Mucosa of descending colon (tissue), 3 donors: ENCODE measurements at places on chromosomes 2 and 18.

DNA sequence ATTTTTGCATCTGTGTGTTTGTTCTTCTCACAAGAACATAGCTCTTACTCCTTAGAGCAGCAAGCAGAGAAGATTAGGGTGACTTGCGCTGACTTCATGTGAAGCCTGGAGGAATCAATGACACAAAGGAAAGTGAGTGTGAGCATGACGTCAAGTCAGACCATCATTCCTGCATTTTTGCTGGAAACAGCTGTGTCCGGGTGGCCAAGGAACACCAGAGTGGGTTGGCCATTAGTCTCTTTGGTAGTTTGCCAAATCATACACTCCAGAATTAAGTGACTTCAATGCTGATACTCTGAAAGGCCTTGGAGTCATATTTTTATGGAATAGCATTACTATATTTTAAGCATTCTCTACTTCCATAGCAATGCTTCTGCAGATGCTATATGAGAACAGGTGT is 597.2 kb downstream of the DCDC2C start:
- DNase-seq, result no peak

DNA sequence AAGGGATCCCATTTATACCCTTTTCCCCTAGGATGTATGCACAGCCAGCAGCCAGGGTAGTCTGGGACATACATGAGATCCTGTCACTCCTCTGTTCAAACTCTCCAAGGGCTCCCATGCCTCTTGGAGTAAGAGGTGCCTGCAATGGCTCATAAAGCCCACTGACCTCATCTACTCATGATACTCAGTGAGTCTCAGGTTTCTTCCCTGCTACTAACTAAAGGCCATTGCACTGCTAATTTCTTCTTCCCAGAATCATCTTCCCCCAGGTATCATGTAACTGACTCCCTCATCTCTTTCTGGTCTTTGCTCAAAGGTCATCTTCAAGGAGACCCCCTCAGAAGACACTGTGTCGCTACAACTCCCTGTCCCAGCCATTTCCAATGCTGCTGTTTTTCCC is 68.2 kb downstream of the CCBE1 start:
- DNase-seq, result no peak

DNA sequence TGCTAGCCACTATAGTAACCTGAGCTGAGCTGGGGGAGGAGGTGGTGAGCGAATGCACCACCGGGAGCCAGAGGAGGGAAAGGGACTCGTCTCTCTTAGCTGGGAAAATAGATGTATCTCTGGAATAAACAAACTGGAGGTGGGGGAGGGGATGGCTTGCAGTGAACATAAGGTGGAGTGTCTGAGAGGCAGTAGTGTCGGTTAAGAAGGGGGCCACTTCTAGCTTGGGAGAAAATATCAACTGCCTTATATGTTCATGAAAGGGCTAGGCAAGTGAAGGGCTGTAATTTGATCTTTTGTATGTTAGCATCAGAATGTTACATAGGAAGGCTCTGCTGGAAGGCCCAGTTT is 2.2 kb downstream of the SETBP1 start:
- DNase-seq, result peak; percentile 26

GRCh38 chr2:172181840-172182239 is 79.1 kb upstream of the DLX2 start:
- peak; percentile 76 for DNase-seq

DNA sequence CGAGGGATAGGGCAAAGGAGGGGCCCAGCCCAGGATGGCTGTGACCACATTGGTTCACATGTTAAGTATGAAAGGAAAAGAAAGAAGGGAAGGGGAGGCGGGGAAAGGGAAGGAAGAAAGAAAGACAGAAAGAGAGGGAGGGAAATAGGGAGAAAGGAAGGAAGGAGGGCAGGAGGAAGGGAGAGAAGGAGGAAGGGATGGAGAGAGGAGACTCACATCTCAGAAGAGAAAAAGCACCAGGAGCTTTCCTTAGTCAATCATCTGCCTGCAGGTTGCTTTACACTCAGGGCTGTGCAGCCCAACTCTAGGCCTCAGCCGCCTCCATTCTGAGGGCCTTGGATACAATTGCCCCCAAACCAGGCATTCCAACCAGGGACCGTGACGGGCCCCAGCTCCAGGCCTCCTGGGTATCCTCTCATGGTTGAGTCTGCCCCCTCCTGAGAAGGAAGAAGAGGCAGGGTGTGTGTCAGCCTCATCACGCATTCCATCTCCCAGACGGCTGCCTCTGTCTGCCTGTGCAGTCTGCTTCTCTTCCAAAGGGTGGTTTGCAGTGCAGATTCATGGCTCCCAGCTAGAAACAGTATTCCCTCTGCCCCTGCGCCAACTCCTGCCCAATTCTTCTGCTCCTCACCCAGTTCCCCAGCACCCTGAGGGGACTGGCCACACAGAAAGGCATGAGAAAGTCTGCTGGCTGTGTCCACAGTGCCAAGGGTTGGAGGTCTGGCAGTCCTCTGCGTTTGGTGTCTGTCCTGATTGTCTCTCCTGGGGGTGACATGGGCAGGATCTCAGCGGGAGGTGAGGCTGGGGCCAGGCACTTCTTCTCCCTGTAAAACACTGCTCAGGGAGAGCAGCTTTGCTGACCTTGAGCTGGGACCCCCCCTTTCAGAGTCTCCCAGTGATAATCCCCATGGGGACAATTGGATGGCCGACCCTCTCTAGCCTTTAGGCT is 163.3 kb downstream of the SMAD7 start:
- no peak for DNase-seq
